ENCODE measurements at places on chromosomes 7 and 10.

- DNase-seq = no peak
Measured at GRCh38 chr10:3755440-3756359, 29.3 kb downstream of the KLF6 start.

GRCh38 chr10:78914502-78915189, 154.1 kb upstream of the ZMIZ1 start:
- DNase-seq = no peak

GRCh38 chr10:31866118-31866670, 62.4 kb downstream of the ARHGAP12 start:
- DNase-seq = no peak

- DNase-seq = no peak
Measured at GRCh38 chr7:50660040-50660829, 95.0 kb upstream of the DDC start.

DNA sequence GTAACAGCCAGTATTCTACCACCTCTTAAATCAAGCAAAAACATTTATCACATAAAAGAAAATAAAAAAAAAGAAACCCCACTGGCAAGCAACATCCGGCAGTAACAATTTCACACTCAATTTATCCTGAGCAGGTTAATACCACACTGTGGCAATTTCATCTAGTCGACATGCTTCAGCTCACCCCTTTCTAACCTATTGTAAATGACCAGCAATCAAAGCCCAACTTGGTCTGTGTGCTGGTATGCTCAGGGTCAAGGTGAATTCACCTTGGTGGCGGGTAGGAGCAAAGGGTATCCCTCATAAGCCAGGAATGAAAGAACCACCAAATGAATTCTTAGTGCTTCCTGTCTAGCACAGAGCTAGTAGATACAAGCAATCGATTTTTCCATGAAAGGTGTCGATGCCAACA, 109.1 kb upstream of the AFAP1L2 start:
- DNase-seq = no peak

DNA sequence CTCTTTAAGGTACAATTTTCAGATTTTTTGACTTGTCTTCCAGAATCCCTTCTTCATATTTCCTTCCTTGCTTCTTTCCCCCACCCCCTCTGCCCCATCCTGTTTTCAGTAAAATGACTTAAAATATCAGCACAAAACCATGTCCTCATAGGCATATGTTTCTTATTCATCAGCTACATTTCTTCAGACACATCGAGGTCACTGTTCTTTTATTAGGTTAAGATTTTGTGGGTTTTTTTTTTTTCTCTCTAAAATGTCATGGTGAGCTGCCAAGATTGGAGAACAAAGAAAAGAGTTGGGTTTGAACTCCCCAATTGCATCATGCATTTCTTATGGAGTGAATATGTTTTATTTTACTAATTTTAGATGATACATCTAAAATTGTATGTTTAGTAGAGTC, 35.8 kb downstream of the LAMB4 start:
- DNase-seq = no peak

- DNase-seq = no peak
Measured at GRCh38 chr7:66015440-66016130, 33.6 kb upstream of the GUSB start.

- DNase-seq = no peak
Measured at GRCh38 chr10:1434202-1434601, 303.1 kb downstream of the ADARB2 start.

Measured in LoVo (cell line).